H9 (cell line): ENCODE measurements at places on chromosomes 1 and 21. TPM values are rescaled to one million over a fixed set of nuclear protein-coding genes. Genes with fewer than 3 reads are reported as not detected.

GRCh38 chr1:45385302-45385701, 45.1 kb upstream of the MUTYH start:
- no peak overlapping the region for H3K27ac ChIP-seq
- no peak for DNase-seq
- H3K4me3 ChIP-seq, result no peak overlapping the region

ADORA1 gene
- 1.3 and 3.0 TPM in 2 replicates for total RNA-seq

SPRR5 gene
- not detected in 2 replicates for total RNA-seq

KCNH1 gene
- total RNA-seq, result 0.04 and 0.11 TPM in 2 replicates

- H3K27me3 ChIP-seq, result no peaks in the 10 kb centered on the region
- H3K4me1 ChIP-seq, result peaks cover 8% of the 10 kb centered on the region; the same call in 1 of the 2 replicates
- peak overlapping the region; percentile 100 for H3K4me3 ChIP-seq
- no peak for DNase-seq
- no peak overlapping the region for H3K27ac ChIP-seq
Measured at GRCh38 chr1:231337043-231337471, 595 bp downstream of the EXOC8 start.

MRPS21 gene
- total RNA-seq, result 113 and 114 TPM in 2 replicates

GRCh38 chr1:154222518-154222917, 1.8 kb downstream of the UBAP2L start:
- peaks cover 63% of the 10 kb centered on the region for H3K36me3 ChIP-seq
- no peaks in the 10 kb centered on the region for H3K27me3 ChIP-seq
- no peak for DNase-seq

GRCh38 chr1:31750858-31751510, 13.2 kb downstream of the ADGRB2 start:
- no peaks in the 10 kb centered on the region for H3K27me3 ChIP-seq
- peaks cover 7% of the 10 kb centered on the region; the same call in 1 of the 2 replicates for H3K4me1 ChIP-seq
- DNase-seq, result no peak
- H3K27ac ChIP-seq, result no peak overlapping the region
- no peak overlapping the region for H3K4me3 ChIP-seq

- no peaks in the 10 kb centered on the region for H3K4me1 ChIP-seq
- H3K27me3 ChIP-seq, result no peaks in the 10 kb centered on the region
- DNase-seq, result peak; percentile 64
- no peak overlapping the region for H3K4me3 ChIP-seq
- H3K36me3 ChIP-seq, result peaks cover under 1% of the 10 kb centered on the region; the same call in 1 of the 2 replicates
- H3K27ac ChIP-seq, result no peak overlapping the region
Measured at GRCh38 chr1:245277276-245277675, 122.5 kb downstream of the KIF26B start.

- H3K27me3 ChIP-seq, result no peaks in the 10 kb centered on the region; the same call in 1 of the 2 replicates
- no peak for DNase-seq
Measured at GRCh38 chr1:226586650-226587422, 38.3 kb downstream of the STUM start.

FAM151A gene
- not detected in 2 replicates for total RNA-seq

DNA sequence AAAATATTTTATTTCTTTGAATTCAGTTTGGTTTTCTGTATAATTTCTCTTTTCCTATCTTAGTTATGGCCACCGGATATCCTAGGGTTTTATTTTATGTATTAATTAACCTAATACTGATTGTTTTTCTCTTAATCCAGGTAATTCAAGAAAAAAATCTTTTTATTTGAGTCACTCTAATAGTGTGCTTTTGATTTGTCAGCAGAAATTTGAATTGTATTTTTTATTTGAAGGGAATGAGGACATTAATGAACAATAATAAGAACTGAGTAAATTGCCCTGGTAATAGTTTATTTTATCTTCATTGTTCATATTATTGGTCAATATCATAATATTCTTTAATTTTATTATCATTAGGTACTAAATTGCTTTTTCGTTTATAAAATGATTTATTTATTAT, 120.1 kb downstream of the USP25 start:
- no peak overlapping the region for H3K4me3 ChIP-seq
- DNase-seq, result no peak
- H3K4me1 ChIP-seq, result no peaks in the 10 kb centered on the region
- peaks cover 7% of the 10 kb centered on the region; the same call in 2 of the 3 replicates for H3K36me3 ChIP-seq
- no peak overlapping the region for H3K27ac ChIP-seq

GRCh38 chr1:204578867-204579664, 62.9 kb downstream of the MDM4 start:
- no peak for DNase-seq
- H3K4me3 ChIP-seq, result no peak overlapping the region
- peaks cover 16% of the 10 kb centered on the region; the same call in 1 of the 2 replicates for H3K4me1 ChIP-seq
- no peaks in the 10 kb centered on the region; the same call in 2 of the 3 replicates for H3K36me3 ChIP-seq
- peaks cover 2% of the 10 kb centered on the region; the same call in 1 of the 2 replicates for H3K27me3 ChIP-seq

DNA sequence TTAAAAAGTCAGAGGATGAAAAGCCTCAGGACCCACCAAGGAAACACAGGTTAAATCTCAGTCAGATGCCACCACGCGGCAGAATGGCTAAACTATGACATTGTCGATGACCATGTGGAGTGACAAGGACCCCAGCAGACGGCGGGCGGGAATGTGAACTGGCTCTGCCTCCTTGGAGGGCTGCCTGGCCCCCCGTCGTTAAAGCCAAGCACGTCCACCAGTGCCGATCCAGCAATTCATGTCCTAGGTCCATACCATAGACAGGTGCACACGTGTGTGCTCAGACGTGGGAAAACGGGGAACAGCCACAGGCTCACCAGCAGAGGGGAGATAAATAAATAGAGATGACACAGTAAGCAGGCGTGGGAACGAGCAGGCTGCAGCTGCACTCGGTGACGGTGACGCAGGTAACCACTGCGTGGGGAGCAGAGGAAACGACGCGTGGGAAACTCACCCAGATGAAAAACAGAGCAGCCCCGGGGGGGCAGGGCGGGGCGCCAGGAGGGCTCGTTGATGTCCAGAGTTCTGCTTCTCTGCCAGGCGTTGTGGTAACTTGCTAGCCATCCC, 28.3 kb upstream of the PCBP3 start:
- H3K36me3 ChIP-seq, result no peaks in the 10 kb centered on the region
- H3K4me3 ChIP-seq, result no peak overlapping the region
- H3K27ac ChIP-seq, result no peak overlapping the region
- H3K27me3 ChIP-seq, result peaks cover 3% of the 10 kb centered on the region; the same call in 1 of the 2 replicates

GRCh38 chr1:183105449-183105848, 80.6 kb upstream of the LAMC2 start:
- no peaks in the 10 kb centered on the region for H3K36me3 ChIP-seq
- no peaks in the 10 kb centered on the region for H3K27me3 ChIP-seq
- no peak for DNase-seq

DNA sequence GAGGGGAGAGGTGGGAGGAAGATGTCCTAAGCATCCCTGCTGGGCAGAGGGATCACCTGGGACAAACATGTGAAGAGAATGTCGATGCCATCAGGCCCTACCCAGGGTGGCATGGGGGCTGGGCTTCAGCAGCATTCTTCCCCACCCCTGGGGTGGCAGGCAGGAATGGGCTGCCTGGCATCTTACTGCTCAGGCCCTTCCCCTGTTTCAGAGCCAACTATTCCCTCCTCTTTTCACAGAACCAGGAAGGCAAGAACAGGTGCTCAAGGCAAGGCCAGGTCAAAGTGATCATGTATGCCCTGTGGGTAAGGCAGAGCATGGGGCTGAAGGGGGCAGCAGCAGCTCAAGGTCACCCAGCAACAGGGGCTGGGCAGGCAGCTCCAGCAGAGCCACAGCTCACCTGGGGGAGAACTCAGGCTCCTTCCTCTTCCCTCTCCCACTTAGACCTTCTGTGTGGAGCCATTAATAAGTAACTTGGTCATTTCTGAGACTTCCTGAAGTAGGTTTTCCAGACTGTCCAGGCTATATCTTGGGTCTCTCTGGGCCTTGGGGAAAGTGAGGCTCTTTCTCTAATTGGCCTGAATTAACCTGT, 56.4 kb downstream of the ELK4 start:
- peaks cover 3% of the 10 kb centered on the region; the same call in 1 of the 2 replicates for H3K27me3 ChIP-seq
- no peaks in the 10 kb centered on the region for H3K36me3 ChIP-seq
- H3K4me1 ChIP-seq, result no peaks in the 10 kb centered on the region; the same call in 1 of the 2 replicates
- DNase-seq, result no peak
- H3K4me3 ChIP-seq, result no peak overlapping the region

GRCh38 chr1:218524526-218524925, 179.4 kb downstream of the TGFB2 start:
- H3K36me3 ChIP-seq, result no peaks in the 10 kb centered on the region
- H3K27me3 ChIP-seq, result no peaks in the 10 kb centered on the region
- H3K27ac ChIP-seq, result no peak overlapping the region
- H3K4me1 ChIP-seq, result no peaks in the 10 kb centered on the region
- H3K4me3 ChIP-seq, result no peak overlapping the region

DNA sequence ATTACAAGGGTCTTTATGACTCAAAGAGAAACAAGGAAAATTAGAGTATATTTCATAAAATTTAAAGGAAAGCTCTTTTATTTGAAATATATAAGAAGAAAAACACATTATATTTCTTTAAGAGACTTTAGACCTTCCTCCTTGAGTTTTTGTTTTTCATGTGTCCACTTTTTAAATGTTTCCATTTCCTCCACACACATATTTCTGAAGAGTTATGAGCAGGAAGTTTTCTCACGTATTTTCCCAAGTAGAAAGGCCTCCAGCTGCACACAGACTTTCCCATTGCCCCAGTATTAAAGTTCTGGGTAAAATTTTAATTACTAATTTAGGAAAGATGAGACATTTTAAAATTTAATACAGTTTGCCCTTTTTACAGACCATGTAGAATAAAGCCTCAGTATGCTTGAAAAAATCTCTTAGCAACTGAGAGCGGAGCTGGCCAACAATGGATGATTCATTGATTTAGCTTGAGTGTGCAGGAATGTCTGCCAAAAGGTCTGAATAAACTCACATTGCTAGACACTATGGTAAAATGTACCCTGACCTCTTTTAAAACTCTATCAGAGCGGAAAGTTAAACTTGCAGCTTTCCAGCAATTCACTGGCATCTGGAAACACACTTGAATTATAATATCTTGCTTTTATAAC, 57.9 kb downstream of the DDAH1 start:
- H3K36me3 ChIP-seq, result no peaks in the 10 kb centered on the region
- H3K27me3 ChIP-seq, result no peaks in the 10 kb centered on the region
- no peak overlapping the region for H3K27ac ChIP-seq

DNA sequence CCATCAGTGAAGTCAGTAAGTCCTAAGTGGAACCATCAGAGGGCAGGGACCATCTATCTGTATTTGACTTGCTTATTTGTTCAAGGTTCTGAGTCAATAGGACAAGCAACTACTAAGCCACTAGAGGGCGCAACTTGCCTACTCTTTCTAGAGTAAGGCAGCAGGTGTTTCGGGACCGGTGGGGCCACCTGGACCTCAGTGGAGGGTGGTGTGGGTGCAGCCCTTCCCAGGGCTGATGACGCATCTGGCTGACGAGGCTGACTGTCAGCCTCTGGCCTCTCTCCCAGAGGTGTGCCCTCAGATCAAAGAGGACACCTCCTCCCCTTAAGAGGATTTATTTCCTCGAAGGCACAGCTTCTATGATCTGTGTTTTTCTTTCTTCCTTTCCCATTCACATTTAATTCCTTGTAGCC, 6.6 kb downstream of the CBR3 start:
- no peak overlapping the region for H3K27ac ChIP-seq
- DNase-seq, result peak; percentile 92
- H3K27me3 ChIP-seq, result no peaks in the 10 kb centered on the region

OR10J1 gene
- not detected in 2 replicates for total RNA-seq

MYOC gene
- not detected in 2 replicates for total RNA-seq

ECM1 gene
- 0.88 and 1.4 TPM in 2 replicates for total RNA-seq

PDZK1IP1 gene
- not detected in 2 replicates for total RNA-seq

DNASE2B gene
- total RNA-seq, result not detected in 2 replicates

OPRD1 gene
- 1.8 and 2.5 TPM in 2 replicates for total RNA-seq

- H3K27ac ChIP-seq, result no peak overlapping the region
- no peaks in the 10 kb centered on the region for H3K27me3 ChIP-seq
- H3K4me1 ChIP-seq, result no peaks in the 10 kb centered on the region
- H3K36me3 ChIP-seq, result peaks cover 7% of the 10 kb centered on the region
- no peak for DNase-seq
Measured at GRCh38 chr21:40901691-40902090, 54.7 kb upstream of the DSCAM start.

KCNQ4 gene
- 1.4 TPM in 2 replicates for total RNA-seq

DNA sequence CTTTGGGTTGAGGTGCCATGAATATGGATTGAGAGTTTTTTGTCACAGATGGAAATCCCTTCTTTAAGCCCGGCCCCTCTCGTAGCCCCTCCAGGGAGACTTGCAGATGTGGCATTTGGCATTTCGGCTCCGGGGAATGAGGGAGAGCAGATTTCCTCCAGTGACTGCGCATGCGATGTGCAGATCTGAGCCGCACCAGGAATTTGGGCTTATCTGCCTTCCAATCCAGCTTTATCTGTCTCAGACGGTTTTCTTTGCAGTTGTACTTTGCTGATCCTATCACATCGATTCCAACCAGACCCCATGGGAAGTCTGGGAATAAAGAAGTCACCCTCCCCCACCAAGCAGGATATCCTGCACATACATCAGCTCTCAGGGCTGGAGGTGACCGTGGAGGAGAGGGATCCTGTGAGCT, 11.7 kb downstream of the KIF26B start:
- H3K36me3 ChIP-seq, result no peaks in the 10 kb centered on the region
- no peak overlapping the region for H3K27ac ChIP-seq
- DNase-seq, result no peak
- H3K4me3 ChIP-seq, result peak overlapping the region; percentile 59; the same call in 2 of the 3 replicates

GRCh38 chr1:248858096-248858890, 592 bp downstream of the ZNF692 start:
- H3K36me3 ChIP-seq, result peaks cover 26% of the 10 kb centered on the region; the same call in 2 of the 3 replicates
- peak; percentile 81 for DNase-seq
- no peaks in the 10 kb centered on the region; the same call in 1 of the 2 replicates for H3K27me3 ChIP-seq
- H3K27ac ChIP-seq, result no peak overlapping the region
- peak overlapping the region; percentile 92 for H3K4me3 ChIP-seq

KPRP gene
- total RNA-seq, result not detected in 2 replicates

GRCh38 chr1:161200421-161200991, 1.7 kb upstream of the ADAMTS4 start:
- H3K4me1 ChIP-seq, result peaks cover 24% of the 10 kb centered on the region
- H3K4me3 ChIP-seq, result peak overlapping the region; percentile 91; the same call in 2 of the 3 replicates
- peak overlapping the region; percentile 72 for H3K27ac ChIP-seq
- peaks cover 18% of the 10 kb centered on the region for H3K36me3 ChIP-seq
- peak; percentile 50 for DNase-seq

TRIM17 gene
- 2.8 TPM in 2 replicates for total RNA-seq

DNA sequence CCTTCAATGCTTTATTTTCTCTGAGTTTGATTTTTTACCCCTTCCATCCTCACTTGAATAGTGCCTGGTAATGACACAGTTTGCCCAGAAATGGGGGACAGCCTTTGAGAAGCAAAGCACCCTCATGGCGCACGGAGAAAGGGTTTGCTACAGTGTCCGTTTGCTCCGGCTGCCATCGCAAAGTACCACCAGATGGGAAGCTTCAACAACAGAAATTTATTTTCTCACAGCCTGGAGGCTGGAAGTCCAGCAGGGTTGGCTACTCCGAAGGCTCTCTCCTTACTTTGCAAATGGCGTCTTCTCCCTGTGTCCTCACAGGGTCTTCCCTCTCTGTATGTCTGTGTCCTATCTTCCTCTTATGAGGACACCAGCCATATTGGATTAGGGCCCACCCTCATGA, 327.7 kb upstream of the KAZN start:
- peaks cover 3% of the 10 kb centered on the region; the same call in 1 of the 2 replicates for H3K4me1 ChIP-seq
- no peak overlapping the region for H3K4me3 ChIP-seq
- DNase-seq, result no peak
- 0 out of 2 replicates have a peak, but pooled peaks cover 2% of the 10 kb centered on the region for H3K36me3 ChIP-seq

GRCh38 chr1:151993084-151993733, 450 bp downstream of the S100A10 start:
- peaks cover 14% of the 10 kb centered on the region; the same call in 1 of the 2 replicates for H3K4me1 ChIP-seq
- peak overlapping the region; percentile 18 for H3K27ac ChIP-seq
- peak overlapping the region; percentile 95 for H3K4me3 ChIP-seq

- DNase-seq, result peak; percentile 93
- no peak overlapping the region for H3K27ac ChIP-seq
- no peaks in the 10 kb centered on the region; the same call in 1 of the 2 replicates for H3K27me3 ChIP-seq
- no peaks in the 10 kb centered on the region for H3K36me3 ChIP-seq
- no peaks in the 10 kb centered on the region for H3K4me1 ChIP-seq
Measured at GRCh38 chr1:22662318-22662717, 9.3 kb downstream of the C1QB start.

ZNF362 gene
- 18.7 and 19.4 TPM in 2 replicates for total RNA-seq
